ENCODE measurements at places on chromosomes 3 and 15. TPM values are rescaled to one million over a fixed set of nuclear protein-coding genes. Genes with fewer than 3 reads are reported as not detected.

CSTA gene
- not detected for total RNA-seq

GRK7 gene
- total RNA-seq: not detected

TNIK gene
- total RNA-seq: 7.0 TPM

GPR149 gene
- not detected for total RNA-seq

LOXL1 gene
- total RNA-seq: 161 TPM

HGD gene
- total RNA-seq: not detected

CTXND1 gene
- not detected for total RNA-seq
